ENCODE measurements at places on chromosomes 11 and 22.

GRCh38 chr11:122791411-122791810 lies 46.9 kb upstream of the CRTAM start:
- peaks cover 5% of the 10 kb centered on the region for H3K36me3 ChIP-seq
- no peak overlapping the region for H3K4me3 ChIP-seq
- H3K27me3 ChIP-seq, result no peaks in the 10 kb centered on the region
- DNase-seq, result no peak
- no peak overlapping the region for H3K27ac ChIP-seq

- H3K36me3 ChIP-seq, result no peaks in the 10 kb centered on the region
- H3K27ac ChIP-seq, result no peak overlapping the region
- H3K4me1 ChIP-seq, result peaks cover 5% of the 10 kb centered on the region
- no peak overlapping the region for H3K4me3 ChIP-seq
- DNase-seq, result no peak
- peaks cover 14% of the 10 kb centered on the region for H3K27me3 ChIP-seq
Measured at GRCh38 chr11:27300974-27301373, 62.0 kb downstream of the CCDC34 start.

- H3K27ac ChIP-seq, result no peak overlapping the region
- H3K4me3 ChIP-seq, result no peak overlapping the region
Measured at GRCh38 chr11:27420722-27421572, 51.6 kb downstream of the LGR4 start.

- H3K27me3 ChIP-seq, result no peaks in the 10 kb centered on the region
- H3K4me3 ChIP-seq, result no peak overlapping the region
- peaks cover 7% of the 10 kb centered on the region for H3K4me1 ChIP-seq
- DNase-seq, result no peak
Measured at GRCh38 chr22:45229181-45229580, 11.5 kb downstream of the KIAA0930 start.

GRCh38 chr11:13260201-13260962 lies 17.2 kb upstream of the BMAL1 start:
- no peak overlapping the region for H3K4me3 ChIP-seq
- H3K27me3 ChIP-seq, result peaks cover 31% of the 10 kb centered on the region
- peaks cover 7% of the 10 kb centered on the region for H3K4me1 ChIP-seq
- H3K36me3 ChIP-seq, result no peaks in the 10 kb centered on the region

DNA sequence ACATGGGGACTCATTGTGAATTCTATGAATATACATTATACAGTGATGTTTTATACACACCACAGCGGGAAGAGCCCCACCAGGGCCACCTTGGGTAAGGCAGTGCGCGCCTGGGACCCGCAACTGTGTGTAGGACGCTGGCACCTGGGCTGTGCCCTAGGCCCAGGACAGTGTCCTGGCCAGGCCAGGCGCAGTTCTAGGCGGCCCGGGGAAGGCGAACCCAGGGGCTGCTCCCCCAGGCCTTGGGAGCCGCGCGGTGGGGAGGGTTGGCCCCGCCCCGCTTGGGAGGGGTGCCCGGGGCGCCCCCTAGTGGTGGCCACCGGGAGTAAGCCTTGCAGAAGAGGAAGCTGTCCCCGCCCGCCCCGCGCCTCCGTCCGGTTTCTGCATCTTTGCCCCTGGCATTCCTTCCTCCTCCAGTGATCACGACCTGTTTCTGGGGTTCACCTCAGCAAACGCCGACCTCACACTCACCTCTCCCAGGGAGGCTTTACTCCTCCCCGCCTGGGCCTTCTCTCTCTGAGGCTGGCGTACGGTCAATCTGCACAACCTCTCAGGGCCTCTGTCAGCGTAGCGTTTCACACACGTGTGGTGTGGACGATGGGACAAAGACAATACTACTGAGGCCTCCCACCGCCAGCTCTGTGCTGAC lies 9.5 kb upstream of the EHD1 start:
- peak; percentile 83 for DNase-seq
- H3K27ac ChIP-seq, result peak overlapping the region; percentile 89
- H3K4me1 ChIP-seq, result peaks cover 27% of the 10 kb centered on the region
- no peaks in the 10 kb centered on the region for H3K27me3 ChIP-seq

GRCh38 chr11:12693479-12694182 lies 19.4 kb downstream of the TEAD1 start:
- H3K4me1 ChIP-seq, result peaks cover 10% of the 10 kb centered on the region
- H3K36me3 ChIP-seq, result no peaks in the 10 kb centered on the region
- no peak overlapping the region for H3K27ac ChIP-seq
- no peak overlapping the region for H3K4me3 ChIP-seq
- no peak for DNase-seq

DNA sequence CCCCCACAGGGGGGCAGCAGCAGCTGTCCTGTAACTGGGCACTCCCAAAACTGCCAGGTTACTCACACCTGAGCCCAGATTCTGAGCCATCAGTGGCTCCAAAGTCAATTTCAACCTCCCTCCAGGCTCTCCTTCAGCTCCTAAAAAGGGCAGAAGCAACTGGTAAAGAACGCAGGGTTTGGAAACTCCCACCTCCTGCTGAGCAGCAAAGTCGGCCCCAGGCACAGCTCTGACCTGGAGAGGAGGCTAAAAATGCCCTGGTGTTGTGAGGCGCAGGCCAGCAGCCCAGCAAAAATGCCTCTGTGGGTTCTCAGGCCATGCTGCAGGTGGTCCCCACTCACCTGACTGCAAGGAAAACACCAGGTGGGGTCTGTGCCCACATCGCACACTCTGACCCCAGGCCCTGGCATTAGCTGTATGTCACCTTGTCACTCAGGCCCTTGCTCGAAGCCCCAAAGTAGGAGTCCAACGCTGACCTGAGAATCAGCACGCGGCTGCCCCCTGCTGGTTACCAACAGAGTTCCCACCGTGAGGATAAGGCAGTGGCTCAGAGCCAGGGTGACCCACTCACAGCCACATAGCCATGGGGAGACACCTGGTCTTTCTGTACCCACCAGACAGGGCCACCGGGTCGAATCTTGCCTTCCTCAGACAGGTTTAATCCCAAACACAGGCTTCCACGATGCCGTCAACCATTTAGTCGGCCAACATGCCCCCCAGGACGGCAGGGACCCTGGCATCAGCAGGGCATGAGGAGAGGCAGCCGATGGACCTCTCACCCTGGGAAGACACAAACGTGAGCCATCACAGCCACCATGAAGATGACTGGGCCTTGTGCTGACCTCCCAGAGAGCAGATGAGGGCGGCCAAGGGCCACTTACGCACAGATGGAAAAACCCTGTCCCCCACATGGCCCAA lies 11.1 kb downstream of the POLR3H start:
- no peaks in the 10 kb centered on the region for H3K27me3 ChIP-seq
- no peaks in the 10 kb centered on the region for H3K4me1 ChIP-seq
- H3K27ac ChIP-seq, result no peak overlapping the region
- H3K4me3 ChIP-seq, result no peak overlapping the region
- peaks cover 40% of the 10 kb centered on the region for H3K36me3 ChIP-seq

DNA sequence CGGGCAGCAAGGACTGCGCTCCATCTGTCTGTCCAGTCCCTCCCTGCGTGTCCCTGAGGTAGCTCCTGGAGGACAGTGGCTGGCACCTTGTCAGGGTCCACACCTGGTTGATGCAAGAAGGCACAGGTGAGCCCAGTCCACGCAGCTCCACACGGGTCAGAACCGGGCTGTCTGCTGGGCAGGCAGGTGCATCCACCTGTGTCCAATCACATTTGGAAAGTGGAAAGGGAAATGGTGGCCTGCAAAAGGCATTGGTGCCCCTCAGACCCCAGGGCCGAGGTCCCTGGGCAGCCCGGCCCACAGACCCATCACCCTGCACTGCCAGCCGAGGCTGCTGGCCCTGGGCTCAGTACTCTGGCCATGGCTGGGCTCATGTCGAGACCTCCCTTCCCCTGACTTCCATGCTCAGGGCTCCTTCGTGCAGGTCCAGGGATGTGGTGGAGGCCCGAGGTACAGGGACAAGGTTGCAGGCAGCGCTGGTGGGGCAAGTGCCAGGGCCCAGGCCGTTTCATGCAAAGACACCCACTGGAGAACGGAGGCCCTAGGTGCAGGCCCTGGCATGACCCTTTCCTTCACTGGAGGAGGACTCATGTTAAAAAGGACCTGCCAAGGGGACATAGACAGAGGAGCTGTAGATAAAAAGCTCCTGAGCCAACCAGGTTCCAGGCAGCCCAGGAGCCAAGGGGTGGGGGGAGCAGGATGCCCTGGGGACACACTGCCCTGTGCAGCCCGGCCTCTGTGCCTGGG lies 38.9 kb upstream of the TH start:
- peaks cover 3% of the 10 kb centered on the region for H3K4me1 ChIP-seq
- no peak overlapping the region for H3K4me3 ChIP-seq
- H3K27ac ChIP-seq, result no peak overlapping the region
- no peaks in the 10 kb centered on the region for H3K36me3 ChIP-seq
- no peaks in the 10 kb centered on the region for H3K27me3 ChIP-seq
- no peak for DNase-seq

DNA sequence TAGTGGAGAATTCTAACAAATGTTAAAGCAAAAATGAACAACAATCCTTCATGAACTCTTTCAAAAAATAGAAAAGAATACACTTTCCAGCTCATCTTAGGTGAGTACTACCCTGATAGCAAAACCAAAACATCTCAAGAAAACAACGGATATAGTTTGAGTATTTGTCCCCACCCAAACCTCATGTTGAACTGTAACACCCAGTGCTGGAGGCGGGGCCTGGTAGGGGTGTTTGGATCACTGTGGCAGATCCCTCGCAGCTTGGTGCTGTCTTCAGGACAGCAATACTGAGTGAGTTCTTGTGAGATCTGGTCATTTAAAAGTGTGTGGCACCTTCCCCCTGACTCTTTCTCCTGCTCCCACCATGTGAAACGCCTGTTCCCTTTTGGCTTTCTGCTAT lies 27.0 kb downstream of the NCAPD3 start:
- peaks cover 86% of the 10 kb centered on the region for H3K36me3 ChIP-seq
- no peak overlapping the region for H3K4me3 ChIP-seq
- no peak for DNase-seq
- no peaks in the 10 kb centered on the region for H3K27me3 ChIP-seq

DNA sequence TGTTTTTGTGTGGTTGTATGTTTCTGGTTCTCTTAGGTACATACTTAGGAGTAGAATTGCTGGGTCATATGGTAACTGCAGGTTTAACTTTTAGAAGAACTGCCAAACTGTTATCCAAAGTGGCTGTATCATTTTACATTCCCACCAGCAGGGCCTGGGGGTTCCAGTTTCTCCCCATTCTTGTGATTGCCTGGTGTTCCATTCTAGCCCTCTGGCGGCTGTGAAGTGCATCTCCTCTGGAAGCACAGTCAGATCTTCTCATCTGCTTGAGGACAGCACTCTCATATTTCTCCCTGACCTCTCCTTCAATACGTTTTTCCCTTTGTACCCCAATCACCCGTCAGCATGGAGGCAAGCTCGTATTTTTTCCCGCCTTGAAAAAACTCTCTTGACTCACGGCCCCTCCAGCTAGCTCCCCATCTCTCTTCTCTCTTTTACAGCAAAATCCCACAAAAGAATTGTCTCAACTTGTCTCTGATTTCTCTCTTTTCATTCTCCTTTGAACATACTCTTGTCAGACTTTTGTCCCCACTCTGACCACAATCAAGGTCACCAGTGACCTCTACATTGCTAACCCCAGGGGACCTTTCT lies 56.8 kb upstream of the THY1 start:
- H3K36me3 ChIP-seq, result no peaks in the 10 kb centered on the region
- H3K4me3 ChIP-seq, result no peak overlapping the region
- H3K27me3 ChIP-seq, result peaks cover 3% of the 10 kb centered on the region
- peaks cover 5% of the 10 kb centered on the region for H3K4me1 ChIP-seq

- peaks cover 7% of the 10 kb centered on the region for H3K4me1 ChIP-seq
- H3K27me3 ChIP-seq, result peaks cover 3% of the 10 kb centered on the region
- H3K4me3 ChIP-seq, result no peak overlapping the region
- H3K36me3 ChIP-seq, result no peaks in the 10 kb centered on the region
Measured at GRCh38 chr11:6844356-6844755, 1.1 kb upstream of the OR10A5 start.

- DNase-seq, result no peak
- peaks cover 18% of the 10 kb centered on the region for H3K4me1 ChIP-seq
- H3K4me3 ChIP-seq, result no peak overlapping the region
- peaks cover 5% of the 10 kb centered on the region for H3K27me3 ChIP-seq
- no peaks in the 10 kb centered on the region for H3K36me3 ChIP-seq
Measured at GRCh38 chr11:44555031-44555800, 10.2 kb upstream of the CD82 start.

DNA sequence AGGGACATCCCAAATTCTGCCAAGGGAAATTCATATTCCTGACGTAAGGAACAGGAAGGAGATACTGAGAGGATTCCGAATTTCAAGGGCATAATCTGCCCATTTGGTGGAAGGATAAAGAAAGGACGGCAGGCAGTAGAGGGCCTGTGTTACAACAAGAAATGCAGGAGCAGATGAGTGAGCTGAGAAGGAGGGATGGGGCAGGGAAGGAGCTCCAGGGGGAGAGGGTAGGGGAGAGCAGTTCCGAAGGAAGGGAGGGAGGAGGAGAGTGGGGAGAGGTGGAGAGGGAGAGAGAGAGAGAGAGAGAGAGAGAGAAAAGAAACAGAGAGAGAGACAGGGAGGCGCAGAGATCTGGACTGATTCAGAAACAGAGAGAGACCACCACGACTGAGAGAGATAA lies 843 bp downstream of the OPCML start:
- DNase-seq, result no peak
- no peaks in the 10 kb centered on the region for H3K36me3 ChIP-seq
- H3K4me1 ChIP-seq, result peaks cover 3% of the 10 kb centered on the region
- H3K4me3 ChIP-seq, result no peak overlapping the region
- no peak overlapping the region for H3K27ac ChIP-seq

GRCh38 chr11:130043575-130043974 lies 26.1 kb upstream of the APLP2 start:
- H3K4me1 ChIP-seq, result no peaks in the 10 kb centered on the region
- peaks cover 5% of the 10 kb centered on the region for H3K27me3 ChIP-seq
- no peak overlapping the region for H3K27ac ChIP-seq
- no peak overlapping the region for H3K4me3 ChIP-seq
- H3K36me3 ChIP-seq, result no peaks in the 10 kb centered on the region

DNA sequence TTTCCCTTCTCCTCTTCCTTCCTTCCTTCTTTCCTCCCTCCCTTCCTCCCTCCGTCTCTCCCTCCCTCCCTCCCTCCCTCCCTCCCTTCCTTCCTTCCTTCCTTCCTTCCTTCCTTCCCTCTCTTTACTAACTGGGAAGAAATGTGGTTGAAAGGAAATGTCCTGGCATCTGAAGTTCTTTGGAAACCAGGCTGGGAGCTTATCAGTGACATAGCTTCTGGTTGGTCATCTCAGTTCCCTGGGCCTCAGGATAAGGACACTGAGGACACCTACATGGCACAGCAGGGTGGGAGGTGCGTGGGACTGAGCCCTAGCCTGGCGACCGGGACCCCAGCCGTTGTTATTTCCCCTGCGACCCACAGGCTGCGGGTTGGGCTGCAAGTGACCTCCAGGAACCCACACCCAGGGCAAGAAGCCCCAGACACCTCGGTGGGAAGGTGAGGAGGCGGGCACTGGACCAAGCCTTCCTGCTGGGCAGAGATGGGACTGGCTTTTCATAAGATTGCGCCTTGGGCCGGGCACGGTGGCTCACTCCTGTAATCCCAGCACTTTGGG lies 1486.5 kb downstream of the TBC1D22A start:
- peaks cover 4% of the 10 kb centered on the region for H3K4me1 ChIP-seq
- H3K36me3 ChIP-seq, result no peaks in the 10 kb centered on the region
- H3K4me3 ChIP-seq, result no peak overlapping the region

GRCh38 chr22:33922349-33922681 lies 2.0 kb upstream of the LARGE1 start:
- peaks cover 45% of the 10 kb centered on the region for H3K27me3 ChIP-seq
- H3K4me1 ChIP-seq, result peaks cover 5% of the 10 kb centered on the region
- DNase-seq, result no peak
- no peak overlapping the region for H3K27ac ChIP-seq
- H3K36me3 ChIP-seq, result no peaks in the 10 kb centered on the region
- peak overlapping the region; percentile 37 for H3K4me3 ChIP-seq

GRCh38 chr11:2987881-2988861 lies 4.0 kb downstream of the NAP1L4 start:
- no peak for DNase-seq
- peaks cover 40% of the 10 kb centered on the region for H3K4me1 ChIP-seq
- no peaks in the 10 kb centered on the region for H3K27me3 ChIP-seq
- peak overlapping the region; percentile 100 for H3K4me3 ChIP-seq
- peak overlapping the region; percentile 99 for H3K27ac ChIP-seq

Measured in activated T-helper 2 cell treated with anti-CD3 and anti-CD28 coated beads, Interferon-gamma antibody, Interleukin-2, Interleukin-4, amounts not matched to agents 10 μg/mL and 5 μg/mL and 100 μg/mL, durations not matched to agents 14 hours and 24 hours and 36 hours (primary cell).